ENCODE measurements at places on chromosomes 6 and 20.

DNA sequence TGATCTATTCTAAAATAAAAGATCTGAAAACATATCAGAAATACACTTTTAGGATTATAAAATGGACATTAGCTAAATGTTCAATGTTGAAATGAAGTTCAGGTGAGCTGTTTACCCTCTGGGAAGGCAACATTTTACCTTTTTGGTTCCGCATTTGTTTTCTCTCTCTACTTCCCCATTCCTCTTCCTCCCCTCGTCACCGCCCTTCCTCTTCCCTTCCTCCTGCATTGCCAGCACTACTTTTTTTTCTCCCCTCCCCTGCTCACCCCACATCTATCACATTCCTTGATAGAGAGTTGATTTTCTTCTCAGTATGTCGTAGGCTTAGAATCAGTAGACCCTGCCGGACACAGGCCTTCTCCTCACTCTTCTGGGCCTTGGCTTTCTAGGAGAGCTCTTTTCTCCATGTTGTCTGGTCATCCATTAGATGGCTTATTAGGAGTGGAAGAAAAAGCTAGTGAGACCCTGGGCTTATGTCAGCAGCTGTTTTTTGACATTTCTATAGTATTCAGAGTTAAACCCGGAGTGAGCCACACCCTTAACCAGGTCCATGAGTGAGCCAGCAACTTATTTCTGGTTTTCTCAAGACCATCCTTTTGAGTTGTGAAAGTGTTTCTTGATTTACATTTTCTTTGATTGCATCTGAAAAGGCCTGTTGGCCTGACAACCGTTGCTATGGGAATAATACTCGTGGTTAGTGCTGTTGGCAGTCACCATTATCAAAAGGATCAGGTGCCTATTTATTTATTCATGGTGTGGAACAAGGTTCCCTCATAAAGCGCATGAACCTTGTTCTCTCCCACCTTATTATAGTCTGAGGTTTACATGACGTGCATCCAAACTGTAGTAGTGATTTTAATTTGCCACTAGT is 90.9 kb downstream of the DTD1 start:
- no peak for DNase-seq

- no peak for DNase-seq
These were observed 295.4 kb downstream of the TFAP2C start for GRCh38 chr20:56924292-56925081.

- no peak for DNase-seq
These were observed 141.3 kb downstream of the PREX1 start for GRCh38 chr20:48686238-48687116.

GRCh38 chr6:11536795-11537194 is 754 bp upstream of the TMEM170B start:
- no peak for DNase-seq

DNA sequence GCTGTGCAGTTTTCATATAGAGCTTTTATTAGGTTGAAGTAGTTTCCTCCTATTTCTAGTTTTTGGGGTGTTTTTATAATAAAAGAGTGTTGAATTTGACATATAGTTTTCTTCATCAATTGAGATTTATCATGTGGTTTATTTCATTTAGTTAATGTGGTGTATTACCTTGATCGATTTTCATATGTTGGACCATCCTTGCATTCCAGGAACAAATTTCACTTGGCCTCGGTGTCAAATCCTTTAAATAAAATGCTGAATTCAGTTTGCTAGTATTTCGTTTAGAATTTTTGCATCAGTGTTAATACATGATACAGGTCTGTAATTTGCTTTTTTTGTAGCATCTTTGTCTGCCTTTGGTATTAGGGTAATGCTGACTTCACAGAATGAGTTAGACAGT is 6.0 kb downstream of the DYNLT2 start:
- DNase-seq: no peak

- no peak for DNase-seq
These were observed 52.7 kb downstream of the GOPC start for GRCh38 chr6:117549611-117550010.

DNA sequence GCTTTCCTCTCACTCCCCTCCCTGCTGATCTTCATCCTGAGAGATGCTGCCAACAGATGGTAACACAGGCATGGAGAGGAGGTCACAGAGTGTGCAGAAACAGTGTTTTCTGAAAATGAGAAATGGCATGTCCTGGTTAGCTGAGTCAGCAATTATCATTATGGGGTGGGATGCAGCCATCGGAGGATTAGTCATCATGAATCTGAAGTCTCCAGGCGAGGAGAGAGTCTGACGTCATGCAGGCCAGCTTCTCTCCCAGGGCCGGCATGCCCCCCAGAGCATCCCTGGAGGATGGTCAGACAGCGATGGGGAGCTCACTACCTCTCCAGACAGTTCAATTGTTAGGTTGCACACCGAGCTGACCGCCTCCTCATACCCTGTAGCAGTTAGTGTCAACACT is 4.7 kb upstream of the GTSF1L start:
- DNase-seq: no peak

DNA sequence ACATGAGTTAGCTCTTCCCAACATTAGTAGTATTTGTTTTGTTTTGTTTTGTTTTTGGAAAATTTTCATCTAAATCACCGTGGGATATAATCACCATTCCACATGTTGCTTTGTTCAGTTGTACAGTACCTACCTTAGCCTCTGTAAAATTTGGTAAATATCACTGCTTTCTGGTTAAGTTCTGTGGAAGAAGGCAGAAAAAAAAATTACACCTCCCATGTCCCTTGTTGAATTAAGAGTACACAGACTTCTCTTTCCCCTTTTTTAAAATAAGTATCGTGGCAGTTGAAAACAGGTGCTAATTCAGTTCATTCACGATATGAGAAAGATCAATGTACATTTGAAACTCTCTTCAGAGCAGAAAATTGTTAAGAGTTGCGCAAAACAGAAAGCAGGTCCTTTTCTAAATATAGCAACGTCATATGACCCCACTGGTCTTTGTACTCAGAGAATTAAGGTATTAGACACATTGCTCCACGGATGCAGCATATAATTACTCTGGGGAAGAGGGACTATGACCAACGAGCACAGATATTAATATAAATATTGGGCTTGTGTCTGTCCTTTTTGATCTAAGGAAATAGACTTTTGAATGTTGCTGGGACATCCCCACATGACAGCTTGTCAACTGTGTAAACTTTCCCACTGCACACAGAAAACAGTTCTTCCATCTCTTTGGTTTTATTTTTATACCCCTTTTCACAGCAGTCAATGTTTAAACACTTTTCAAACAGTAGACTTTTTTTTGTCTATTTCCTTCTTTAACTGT is 58.6 kb upstream of the ZNF217 start:
- no peak for DNase-seq

DNA sequence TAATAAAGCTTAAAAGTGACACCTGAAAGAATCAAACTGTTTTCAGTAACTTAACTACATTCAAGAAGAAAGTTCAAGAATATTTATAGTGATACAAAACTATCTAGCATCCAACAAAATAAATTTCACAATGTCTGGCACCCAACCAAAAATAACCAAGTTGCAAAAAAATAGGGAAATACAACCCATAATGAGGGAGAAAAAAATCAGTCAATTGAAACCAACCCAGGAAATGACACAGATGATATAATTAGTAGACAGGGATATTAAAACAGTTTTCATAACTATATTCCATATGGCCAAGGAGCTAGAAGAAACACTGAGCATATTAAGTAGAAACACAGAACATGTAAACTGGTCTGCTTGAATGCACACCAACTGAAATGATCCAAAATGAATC is 120.2 kb upstream of the BEND3 start:
- DNase-seq: no peak

GRCh38 chr6:166411721-166412151 is 29.0 kb upstream of the MPC1 start:
- DNase-seq: no peak

DNA sequence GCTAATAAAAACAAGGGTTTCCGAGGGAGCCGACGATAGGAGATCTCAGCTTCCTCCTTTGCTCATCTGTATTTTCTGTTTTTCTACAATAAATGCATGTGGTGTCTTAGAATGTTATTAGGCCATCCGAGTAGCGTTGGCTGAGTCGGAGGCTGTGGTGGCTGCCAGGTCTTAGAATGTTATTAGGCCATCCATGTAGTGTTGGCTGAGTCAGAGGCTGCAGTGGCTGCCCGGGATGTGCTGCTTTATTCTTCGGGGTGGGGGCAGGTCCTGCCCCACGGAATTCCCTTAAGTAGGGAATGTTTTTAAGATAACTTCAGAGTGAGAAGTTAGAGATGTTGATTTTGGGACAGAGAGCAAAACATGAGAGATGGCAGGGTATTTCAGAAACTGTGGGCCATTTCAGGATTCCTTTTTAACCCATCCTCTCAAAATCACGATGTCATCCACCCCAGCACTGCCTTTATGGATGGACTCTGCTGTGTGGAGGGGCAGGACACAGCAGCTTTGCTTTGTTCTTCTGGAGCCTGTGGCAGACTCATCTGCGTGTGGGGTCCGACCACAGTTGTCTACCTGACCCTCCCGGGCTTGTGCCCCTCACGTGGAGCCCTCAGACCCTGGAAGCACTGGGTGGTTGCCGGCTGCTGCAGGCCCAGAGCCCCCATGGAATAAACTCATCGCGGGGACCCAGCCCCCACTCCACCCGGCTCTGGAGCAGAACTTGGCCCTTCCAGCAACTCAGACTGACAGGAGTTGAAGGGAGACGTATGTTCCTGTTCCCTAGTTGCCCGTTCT is 20.4 kb downstream of the OSBPL2 start:
- DNase-seq: no peak

DNA sequence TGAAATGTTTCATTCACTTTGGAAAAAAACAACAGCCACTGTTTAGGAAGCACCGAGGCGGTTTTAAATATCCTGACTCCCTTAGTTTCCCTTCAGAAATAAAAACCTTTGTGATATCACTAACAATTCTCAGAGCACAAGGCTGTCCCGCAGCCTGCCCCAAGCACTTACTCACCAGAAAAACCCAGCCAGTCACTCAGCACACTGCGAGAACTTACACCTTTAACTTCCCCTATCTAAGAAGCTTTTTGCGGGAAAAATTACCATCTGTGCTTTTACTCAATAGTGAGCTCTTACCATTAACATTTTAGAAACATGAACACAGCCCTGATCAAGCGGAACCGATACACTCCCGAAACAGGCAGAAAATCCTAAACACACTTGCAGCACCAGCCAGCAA is 9.3 kb downstream of the ZBTB46 start:
- DNase-seq: no peak

- no peak for DNase-seq
These were observed 810 bp downstream of the LAMP5 start for GRCh38 chr20:9515214-9515585.

Data from NCI-H1417 treated with DMSO at 0.1 percent for 48 hours (cell line).